ENCODE measurements at places on chromosomes 13 and 19.

GRCh38 chr19:50667759-50668231 lies 18.6 kb downstream of the C19orf81 start:
- no peak for DNase-seq

DNA sequence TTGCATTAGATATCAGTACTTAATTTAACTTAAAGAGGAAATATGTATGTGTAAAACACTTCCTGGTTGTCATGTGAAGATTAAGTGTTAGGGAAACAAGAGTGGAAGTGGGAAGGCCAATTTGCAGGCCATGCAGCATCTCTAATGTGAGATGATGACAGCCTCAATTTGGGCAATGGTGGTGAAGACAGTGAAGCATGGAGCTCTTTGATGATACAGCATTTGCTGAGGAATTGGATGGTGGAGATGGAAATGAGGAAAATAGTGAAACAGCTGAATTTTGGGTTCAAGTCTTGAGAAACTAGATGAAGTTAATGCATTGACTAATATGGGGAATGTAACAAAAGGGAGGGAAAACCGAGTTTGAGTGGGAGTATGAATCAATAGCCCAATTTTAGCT lies 231.7 kb upstream of the MIR17HG start:
- DNase-seq = no peak

DNA sequence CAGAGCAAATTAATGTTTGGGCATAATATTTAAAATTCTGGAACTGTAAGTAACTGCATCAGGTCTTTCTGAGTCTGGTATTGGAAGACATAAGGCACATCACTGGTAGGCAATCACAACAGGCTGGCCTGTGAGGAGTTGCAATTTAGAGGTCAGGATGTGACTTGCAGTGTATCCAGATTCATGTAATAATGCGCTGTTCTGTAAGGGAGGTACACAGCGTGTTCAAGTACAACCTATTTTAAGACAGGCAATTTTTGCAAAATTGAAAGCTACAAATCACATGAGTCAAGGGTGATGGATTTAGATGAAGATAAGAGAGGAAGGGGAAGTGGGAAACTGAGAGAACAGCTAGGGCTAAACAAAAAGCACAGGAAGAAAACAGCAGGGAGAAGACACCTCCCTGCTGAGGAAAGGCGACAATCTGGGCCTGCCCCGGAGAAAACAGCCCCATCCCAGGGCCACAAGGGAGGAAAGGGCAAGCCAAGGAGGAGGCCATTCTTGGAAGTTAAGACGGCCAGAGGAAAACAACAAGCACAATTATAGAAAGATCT lies 138.1 kb downstream of the LACC1 start:
- no peak for DNase-seq

DNA sequence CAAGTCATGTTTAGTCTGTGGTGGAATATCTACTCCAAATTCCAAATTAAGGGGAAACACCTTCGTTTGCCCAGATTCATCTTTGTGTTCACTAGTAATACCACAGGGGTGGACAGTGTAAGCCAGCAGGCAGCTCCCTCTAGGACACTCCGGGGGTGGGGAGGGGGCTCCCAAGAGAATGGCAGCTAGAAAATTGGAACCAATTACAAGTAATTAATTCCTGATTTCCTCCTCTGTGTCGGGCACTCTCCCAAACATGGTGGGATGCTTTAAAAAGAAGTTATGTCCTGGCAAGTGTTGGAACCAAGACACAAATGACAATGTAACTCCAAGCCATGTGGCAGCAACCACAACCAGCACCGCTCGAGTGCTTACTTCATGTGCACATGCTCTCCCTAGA lies 5.9 kb downstream of the COL4A1 start:
- no peak for DNase-seq

DNA sequence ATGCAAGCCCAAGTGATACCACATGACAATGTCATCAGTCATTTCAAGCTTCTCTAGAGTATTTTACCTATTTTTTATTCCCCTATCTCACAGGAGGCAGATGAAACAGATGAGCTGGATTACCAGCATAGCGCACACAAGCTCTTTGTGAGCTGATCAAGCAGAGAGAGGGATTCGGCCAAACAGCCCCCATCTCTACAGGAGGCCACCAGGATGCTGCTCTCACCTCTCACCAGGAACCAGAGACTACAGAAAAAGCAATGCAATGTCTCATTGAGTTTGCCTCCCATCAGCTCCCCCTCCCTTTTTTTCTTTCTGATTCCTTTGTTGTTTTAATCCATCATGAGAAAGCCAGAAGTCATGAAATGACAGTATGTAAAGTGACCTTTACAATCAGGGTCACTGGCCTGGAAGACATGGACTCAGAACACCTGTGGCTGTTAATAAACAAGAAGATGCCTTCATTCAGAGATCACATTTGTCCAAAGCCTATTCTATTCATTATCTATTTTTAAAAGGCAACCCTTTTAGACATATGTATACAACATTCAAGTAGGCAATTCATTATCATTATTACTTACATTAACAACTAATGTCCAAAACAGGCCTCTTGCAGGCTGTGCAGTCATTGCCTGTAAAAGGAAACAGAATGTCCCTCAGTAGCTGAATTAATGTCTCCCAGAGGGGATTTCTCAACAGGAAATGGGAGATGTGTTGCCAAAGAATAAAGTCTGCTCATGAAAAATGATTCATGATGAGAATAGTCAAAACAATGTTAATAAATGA lies 656.6 kb downstream of the TBC1D4 start:
- DNase-seq = no peak

DNA sequence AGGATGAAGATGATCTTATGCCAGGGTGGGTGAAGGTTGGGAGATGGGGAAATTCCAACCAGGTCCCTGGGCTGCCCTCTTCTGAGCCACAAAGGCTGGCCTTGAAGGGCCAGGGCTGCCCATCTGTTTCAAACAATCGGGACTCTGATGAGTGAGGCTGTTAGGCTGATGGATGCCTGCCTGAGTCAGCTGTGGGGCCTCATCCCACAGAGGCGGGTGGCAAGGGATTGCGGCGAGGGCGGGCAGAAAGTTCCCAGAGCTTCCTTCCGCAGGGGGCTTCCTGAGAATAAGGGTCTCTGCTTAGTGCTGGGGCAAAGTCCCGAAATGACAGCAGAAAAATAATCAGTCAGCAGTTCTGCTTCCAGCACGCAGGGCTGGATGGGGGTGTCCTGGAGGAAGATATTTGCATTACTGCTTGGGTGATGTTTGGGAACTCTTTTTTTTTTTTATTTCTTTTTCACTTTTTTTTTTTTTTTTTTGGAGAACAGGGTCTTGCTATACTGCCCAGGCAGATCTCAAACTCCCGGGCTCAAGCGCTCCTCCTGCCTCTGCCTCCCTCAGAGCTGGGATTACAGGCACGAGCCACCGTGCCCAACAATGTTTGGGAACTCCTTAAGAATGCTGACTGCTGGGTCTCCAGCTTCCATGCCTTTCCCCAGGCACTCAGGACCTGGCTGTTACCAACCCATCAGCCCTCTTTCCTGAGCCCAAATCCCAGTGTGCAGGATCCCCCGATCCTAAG lies 14.1 kb downstream of the SH3GL1 start:
- DNase-seq = no peak

DNA sequence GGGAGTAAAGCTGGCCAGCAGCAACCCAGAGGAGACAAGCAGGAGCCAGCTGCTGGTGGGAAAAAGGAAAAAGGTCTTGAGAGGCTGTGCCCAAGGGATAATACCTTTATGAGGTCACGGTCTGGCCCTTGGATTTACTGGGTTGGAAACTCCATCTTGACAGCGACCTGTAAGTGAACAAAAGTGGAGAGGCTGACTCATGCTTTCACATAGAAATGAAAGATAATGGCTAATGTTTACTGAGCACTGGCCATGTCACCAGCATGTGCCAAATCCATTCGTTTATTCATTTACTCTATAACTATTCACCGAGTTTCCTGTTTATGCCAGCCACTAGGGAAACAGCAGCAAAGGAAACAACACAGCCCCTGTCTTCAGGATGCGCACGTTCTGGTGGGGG lies 4.7 kb downstream of the VRK3 start:
- no peak for DNase-seq

DNA sequence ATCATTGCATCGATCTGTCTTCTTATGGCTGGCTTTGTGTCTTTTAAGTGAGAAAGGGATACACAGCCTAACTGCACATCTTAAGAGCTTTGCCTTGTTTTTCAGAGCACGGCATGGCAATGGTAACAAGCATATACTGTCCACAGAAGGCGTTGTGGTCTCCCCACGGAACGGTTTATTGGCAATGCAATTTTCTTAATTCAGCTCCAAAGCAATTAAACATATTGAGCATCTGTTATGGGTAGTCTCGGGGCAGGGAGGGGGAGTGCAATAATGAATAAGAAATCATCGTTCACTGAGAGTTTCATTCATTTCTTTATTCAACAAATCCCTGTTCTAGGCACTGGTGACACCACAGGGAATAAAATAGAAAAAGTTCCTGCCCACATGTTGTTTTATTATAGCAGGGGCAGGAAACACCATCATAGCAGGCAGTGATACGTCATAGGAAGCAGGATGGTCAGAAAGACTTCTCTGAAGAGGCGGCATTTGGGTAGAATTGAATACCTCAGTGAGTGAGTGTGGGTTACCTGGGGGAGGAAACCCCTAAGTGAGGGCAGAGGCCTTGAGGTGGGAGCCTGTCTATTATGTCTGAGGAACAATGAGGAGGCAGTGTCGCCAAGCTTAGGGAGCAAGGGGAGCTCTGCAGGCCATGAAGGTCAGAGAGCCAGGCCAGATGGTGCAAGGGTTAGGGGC lies 185.7 kb upstream of the KL start:
- no peak for DNase-seq

- no peak for DNase-seq
These were observed 65.5 kb downstream of the TBC1D4 start for GRCh38 chr13:75416327-75417011.

GRCh38 chr13:96403241-96403640 lies 313.3 kb downstream of the HS6ST3 start:
- DNase-seq = no peak

GRCh38 chr13:33213024-33213768 lies 72.4 kb downstream of the STARD13 start:
- DNase-seq = no peak

DNA sequence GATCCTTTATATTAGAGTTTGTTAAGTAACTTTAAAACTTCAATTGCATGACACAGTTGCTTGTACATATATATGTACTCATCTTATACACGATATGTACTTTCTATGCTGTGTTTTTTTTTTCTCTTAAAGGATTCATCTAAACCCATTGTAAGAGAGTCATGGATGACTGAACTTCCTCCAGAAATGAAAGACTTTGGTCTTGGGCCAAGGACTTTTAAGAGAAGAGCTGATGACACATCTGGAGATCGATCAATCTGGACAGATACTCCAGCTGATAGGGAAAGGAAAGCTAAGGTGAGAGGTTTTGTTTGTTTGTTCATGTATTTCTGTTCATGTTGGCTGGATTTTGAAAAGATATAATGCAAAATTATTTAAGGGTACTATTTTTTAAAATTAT lies 26.0 kb downstream of the GPALPP1 start:
- no peak for DNase-seq

GRCh38 chr19:41531438-41532311 lies 44.3 kb upstream of the CEACAM21 start:
- peak; percentile 83 for DNase-seq

DNA sequence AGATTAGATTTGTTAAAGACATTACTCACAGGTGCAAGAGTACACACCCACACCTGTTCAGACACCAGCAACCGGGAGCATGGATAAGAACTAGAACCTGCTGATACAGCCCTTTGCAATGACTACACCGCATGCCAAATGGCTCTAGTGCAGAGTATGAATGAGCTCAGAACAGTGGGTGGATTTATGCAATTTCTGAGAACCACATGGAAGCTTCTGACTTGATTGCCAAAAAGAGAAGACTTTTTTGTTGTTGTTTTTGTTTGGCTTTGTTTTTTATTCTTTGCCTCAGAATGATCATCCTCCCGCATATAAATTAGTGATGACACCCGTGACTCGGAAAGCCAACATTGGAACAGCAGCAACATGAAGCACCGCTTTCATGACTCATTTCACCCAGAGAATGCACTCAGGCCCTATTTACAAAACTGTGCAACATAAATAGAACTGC lies 77.4 kb upstream of the LRCH1 start:
- no peak for DNase-seq

DNA sequence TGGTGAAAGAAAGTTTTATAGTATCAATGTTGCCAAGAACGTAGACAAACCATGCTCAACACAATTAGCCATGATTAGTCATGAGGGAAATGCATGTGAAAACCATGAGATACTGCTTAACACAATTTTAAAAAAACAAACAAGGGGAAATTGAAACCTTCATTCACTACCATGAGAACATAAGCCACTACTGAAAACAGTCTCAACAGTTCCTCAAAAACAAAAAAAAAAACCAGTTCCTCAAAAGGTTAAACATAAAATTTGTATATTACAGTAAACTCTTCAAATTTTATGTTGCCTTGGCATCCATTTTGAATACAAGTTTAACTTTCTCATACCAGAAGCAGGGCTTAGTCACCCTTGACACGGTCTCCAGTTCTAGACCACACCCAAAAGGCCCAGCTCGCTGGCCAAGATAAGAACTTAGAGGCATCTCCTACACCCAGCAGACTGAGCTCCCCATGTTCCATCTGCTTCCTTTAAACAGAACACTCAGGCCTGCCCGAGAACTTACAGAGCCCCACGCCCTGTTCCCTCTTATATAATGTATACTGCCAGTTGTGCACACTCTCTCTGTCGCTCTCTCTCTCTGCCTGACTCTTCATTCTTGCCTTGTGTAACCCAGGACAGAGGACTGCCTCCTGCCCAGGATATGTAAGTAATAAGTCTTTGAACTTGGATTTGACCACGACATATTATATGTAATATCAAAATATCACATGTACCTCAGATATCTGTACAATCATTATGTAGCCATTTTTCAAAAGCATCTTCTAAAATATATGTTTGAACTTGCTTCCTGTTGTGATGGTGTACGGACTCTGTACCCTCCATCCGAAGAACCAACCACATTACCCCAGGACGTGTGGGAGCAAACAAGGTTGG lies 67.4 kb downstream of the STK24 start:
- DNase-seq = peak; percentile 59

DNA sequence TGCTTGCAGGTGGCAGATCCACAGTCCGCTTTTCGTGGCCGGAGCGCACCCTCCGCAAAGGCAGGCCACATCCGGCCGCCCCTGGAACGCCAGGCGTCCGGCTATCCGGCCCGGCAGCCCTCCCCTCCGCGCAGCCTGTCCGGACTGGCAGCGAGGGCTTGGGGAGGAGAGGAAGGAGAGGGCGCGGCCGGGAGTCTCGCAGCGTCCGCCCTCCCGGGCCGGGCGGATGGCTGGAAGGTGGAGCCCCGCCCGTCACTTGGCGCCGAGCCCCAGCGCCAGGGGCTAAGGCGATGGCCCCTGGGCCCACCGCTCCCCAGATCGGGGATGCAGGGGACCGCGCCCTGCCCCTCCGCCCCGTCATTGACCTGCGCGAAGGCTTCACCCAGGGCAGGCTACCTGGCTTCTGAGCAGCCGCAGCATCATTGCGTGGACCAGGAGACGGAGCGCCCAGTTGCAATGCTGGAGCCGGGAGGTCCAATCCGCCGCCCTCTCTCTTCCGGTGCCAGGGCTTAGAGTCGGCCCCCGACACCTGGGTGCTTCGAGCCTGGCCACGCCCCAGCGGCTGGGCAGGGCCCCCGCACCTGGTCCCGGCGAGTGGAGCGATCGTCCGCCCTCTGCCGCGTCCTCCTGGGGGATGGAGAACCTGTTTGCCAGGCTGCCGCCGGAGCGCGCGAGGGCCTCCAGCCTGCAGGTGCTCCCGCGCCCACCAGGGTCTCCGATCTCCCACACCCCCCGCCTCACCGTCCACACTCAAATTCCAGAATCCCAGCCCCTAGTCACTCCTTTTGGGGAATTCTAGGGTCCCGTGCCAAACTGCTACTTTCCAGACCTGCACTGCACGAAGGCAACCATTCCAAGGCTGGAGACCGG lies at the start of gene FUT1:
TSS of gene FUT1 (minus strand) at position 146 of the 870 bp plus-strand sequence. CDS start 1,360 bp downstream, outside the sequence.
- DNase-seq = peak; percentile 72

- DNase-seq = no peak
These were observed 16.0 kb downstream of the MYO1F start for GRCh38 chr19:8561075-8561764.

Data from activated CD8-positive, alpha-beta memory T cell treated with anti-CD3 and anti-CD28 coated beads for 24 hours (primary cell).